ENCODE measurements at places on chromosomes 1 and 21. TPM values are rescaled to one million over a fixed set of nuclear protein-coding genes. Genes with fewer than 3 reads are reported as not detected.

- no peak overlapping the region for H3K4me3 ChIP-seq
- H3K27ac ChIP-seq: no peak overlapping the region
- no peaks in the 10 kb centered on the region for H3K27me3 ChIP-seq
- H3K4me1 ChIP-seq: peaks cover 18% of the 10 kb centered on the region
- no peak for DNase-seq
Measured at GRCh38 chr1:8988618-8988967, 37.6 kb downstream of the SLC2A7 start.

DNA sequence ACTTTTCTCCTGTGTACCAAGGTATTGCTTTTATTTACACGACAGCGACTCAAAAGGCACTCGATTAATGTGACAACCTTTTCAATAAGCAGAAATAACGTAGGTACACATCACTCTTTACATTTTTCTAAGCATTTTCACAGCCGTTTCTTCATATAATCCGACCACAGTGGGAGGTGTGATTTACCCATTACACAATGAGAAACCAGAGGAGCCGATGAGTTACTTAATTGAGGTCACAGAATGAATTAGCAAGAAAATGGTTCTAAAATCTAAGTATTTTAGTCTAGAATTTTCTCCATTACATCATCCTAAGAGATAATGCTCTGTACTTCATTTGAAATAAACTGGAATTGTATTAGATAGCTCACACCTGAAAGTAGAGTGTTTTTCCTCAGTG lies 71.5 kb downstream of the UMODL1 start:
- no peaks in the 10 kb centered on the region for H3K36me3 ChIP-seq
- DNase-seq: no peak
- no peak overlapping the region for H3K27ac ChIP-seq
- H3K4me3 ChIP-seq: no peak overlapping the region
- peaks cover 10% of the 10 kb centered on the region for H3K4me1 ChIP-seq
- peaks cover 2% of the 10 kb centered on the region for H3K27me3 ChIP-seq

WDR47 gene
- 6.9 TPM for total RNA-seq

TMEM52 gene
- 1.1 TPM for total RNA-seq

C1orf141 gene
- 0.11 TPM for total RNA-seq

DNA sequence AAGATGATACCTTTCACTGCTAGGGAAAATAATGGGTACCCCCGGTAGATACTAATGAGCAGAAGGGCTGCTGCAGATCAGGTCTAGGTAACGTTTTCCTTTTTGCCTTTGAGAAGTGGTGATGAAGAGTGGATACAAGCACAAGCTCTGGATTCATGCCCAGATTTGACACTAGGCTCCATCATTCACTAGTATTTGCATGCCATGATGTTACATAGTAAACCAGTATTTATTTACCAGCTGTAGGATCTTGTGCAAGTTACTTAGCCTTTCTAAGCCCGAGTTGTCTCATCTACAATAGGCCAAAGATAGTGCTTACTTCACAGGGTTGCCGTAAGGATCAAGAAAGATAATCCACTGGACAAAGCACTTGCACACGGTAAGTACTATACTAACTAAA lies 14.2 kb downstream of the PTPN14 start:
- DNase-seq: no peak
- no peak overlapping the region for H3K27ac ChIP-seq
- no peaks in the 10 kb centered on the region for H3K4me1 ChIP-seq
- no peaks in the 10 kb centered on the region for H3K36me3 ChIP-seq

DNA sequence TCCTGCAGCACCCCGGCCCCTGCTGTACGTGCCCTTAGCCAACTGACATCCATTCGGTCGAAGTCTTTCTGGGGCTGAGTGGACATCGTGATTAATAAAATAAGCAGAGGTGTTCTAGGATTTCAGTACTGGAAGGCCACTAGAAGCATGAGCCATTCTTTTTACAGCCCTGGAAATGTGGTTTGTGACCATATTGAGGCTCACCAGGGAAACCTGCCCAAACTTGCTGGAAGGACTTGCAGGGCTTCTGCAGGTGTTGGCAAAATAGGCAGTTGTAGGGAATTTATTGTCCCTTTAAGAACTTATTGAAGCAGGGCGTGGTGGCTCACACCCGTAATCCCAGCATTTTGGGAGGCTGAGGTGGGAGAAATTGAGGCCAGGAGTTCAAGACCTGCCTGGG lies 80.8 kb downstream of the DOP1B start:
- no peaks in the 10 kb centered on the region for H3K27me3 ChIP-seq
- H3K36me3 ChIP-seq: peaks cover 13% of the 10 kb centered on the region
- H3K27ac ChIP-seq: no peak overlapping the region
- H3K4me1 ChIP-seq: peaks cover 15% of the 10 kb centered on the region
- no peak for DNase-seq
- no peak overlapping the region for H3K4me3 ChIP-seq

- DNase-seq: peak; percentile 58
- peak overlapping the region; percentile 88 for H3K27ac ChIP-seq
- H3K4me3 ChIP-seq: peak overlapping the region; percentile 87
- peaks cover 38% of the 10 kb centered on the region for H3K4me1 ChIP-seq
Measured at GRCh38 chr1:174021591-174022079, 522 bp downstream of the RC3H1 start.

- no peak overlapping the region for H3K27ac ChIP-seq
- no peak overlapping the region for H3K4me3 ChIP-seq
- peaks cover 49% of the 10 kb centered on the region for H3K27me3 ChIP-seq
- DNase-seq: peak; percentile 66
- no peaks in the 10 kb centered on the region for H3K36me3 ChIP-seq
Measured at GRCh38 chr1:85321237-85321964, 45.0 kb upstream of the BCL10 start.

- peaks cover 24% of the 10 kb centered on the region for H3K4me1 ChIP-seq
- H3K4me3 ChIP-seq: no peak overlapping the region
- H3K27ac ChIP-seq: no peak overlapping the region
- peak; percentile 42 for DNase-seq
- H3K27me3 ChIP-seq: no peaks in the 10 kb centered on the region
Measured at GRCh38 chr1:160874935-160875334, 10.0 kb downstream of the ITLN1 start.

DNA sequence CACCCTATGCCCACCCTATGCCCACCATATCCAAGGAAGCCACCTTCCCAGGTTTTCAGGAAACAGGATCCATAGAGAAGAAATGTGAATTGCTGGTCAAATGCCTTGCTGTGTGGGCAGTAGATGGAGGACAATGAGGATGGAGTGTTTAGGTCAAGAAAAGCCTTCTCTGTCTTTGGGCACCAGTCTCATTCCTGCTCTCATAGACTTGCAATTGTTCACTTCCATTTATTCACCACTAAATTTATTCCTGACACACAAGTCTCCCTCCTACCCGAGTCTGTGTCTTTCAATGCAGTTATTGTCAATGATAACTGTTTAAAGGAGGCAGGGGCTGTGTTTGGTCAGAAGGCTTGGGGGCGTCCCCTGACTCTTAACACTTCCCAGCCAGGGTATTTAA lies 48.0 kb upstream of the ITPKB start:
- no peak for DNase-seq
- no peak overlapping the region for H3K4me3 ChIP-seq
- H3K27ac ChIP-seq: no peak overlapping the region
- H3K4me1 ChIP-seq: peaks cover 9% of the 10 kb centered on the region
- no peaks in the 10 kb centered on the region for H3K36me3 ChIP-seq
- H3K27me3 ChIP-seq: no peaks in the 10 kb centered on the region

- no peaks in the 10 kb centered on the region for H3K4me1 ChIP-seq
- H3K27me3 ChIP-seq: no peaks in the 10 kb centered on the region
- no peaks in the 10 kb centered on the region for H3K36me3 ChIP-seq
- H3K4me3 ChIP-seq: no peak overlapping the region
- no peak overlapping the region for H3K27ac ChIP-seq
Measured at GRCh38 chr1:63882048-63882704, 108.4 kb downstream of the ROR1 start.

SH3D21 gene
- 33.0 TPM for total RNA-seq

DNA sequence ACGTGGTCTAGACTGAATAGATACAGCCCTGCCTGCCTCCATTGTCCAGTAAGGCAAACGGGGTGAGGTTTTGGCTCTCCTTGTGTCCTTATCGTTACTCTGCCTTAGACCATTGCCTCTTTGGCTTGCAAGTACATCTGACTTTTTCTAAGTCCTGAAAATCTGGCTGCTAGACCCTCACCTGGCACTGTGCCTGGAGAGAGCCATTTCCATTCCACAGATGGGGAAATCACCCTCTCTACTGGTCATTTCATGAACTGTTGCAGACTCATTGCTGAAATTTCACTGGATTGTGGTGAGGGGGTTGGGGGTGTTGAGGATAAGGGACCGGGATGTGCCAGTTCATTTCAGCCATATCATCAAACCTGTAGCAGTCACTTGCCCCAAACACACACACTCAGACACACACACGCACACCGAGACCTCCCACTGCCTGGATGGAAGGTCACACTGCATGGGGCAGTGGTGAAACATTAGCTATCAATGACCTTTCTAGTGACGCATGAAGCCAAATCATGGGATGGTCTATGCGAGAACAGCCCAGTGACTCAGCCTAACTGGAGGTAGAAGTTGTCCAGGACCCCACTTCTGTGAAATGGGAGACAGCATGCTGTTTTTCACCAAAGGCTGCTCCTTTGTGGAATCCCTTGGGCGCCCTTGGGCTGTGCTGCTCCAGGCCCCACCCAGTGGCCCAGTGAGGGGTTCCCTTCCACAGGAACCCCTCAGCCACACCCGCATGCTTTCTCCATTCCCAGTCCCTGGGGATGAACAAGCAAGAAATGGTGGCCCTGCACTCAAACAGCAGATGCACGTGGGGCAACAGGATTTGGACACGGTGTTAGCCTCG lies 34.9 kb upstream of the VASH2 start:
- no peak overlapping the region for H3K4me3 ChIP-seq
- no peak overlapping the region for H3K27ac ChIP-seq
- no peaks in the 10 kb centered on the region for H3K4me1 ChIP-seq
- H3K36me3 ChIP-seq: no peaks in the 10 kb centered on the region
- peaks cover 7% of the 10 kb centered on the region for H3K27me3 ChIP-seq

TRIM17 gene
- total RNA-seq: 1.2 TPM

GRCh38 chr1:241717975-241718374 lies 65.9 kb downstream of the WDR64 start:
- no peak for DNase-seq
- H3K27me3 ChIP-seq: peaks cover 11% of the 10 kb centered on the region
- H3K4me3 ChIP-seq: no peak overlapping the region

C1orf94 gene
- total RNA-seq: not detected

MMP23B gene
- 0.77 TPM for total RNA-seq

DNA sequence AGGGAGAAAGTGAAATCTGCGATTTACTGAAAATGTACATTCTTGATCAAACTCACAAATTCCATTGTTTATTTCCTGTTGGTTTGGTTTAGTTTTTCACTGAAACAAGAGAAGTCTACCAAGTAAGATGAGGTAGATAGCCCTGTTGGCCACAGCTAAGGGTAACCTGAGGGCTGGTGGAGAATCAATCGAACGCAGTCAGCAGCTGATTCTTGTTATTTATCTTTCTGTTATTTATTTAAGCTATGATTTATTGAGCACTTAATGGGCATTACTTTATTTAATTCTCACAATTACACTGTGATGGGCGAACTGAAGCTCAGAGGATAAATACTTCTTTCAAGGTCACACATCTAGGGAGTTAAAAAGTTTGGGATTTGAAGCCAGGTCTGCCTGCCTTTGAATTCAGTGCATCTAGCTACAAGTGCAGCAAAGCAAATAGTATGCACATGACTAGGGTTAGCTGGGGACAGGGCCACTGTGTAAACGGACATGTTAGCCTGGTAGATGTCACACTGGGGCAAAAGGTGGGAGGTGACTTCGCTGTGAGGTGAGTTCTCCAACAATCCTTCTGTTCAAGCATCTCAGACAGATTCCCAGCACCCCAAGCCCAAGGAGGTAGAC lies 106.5 kb upstream of the GADD45A start:
- H3K27me3 ChIP-seq: no peaks in the 10 kb centered on the region
- H3K4me3 ChIP-seq: no peak overlapping the region
- no peaks in the 10 kb centered on the region for H3K36me3 ChIP-seq
- H3K4me1 ChIP-seq: no peaks in the 10 kb centered on the region
